ENCODE measurements at places on chromosomes 5 and 9.

DNA sequence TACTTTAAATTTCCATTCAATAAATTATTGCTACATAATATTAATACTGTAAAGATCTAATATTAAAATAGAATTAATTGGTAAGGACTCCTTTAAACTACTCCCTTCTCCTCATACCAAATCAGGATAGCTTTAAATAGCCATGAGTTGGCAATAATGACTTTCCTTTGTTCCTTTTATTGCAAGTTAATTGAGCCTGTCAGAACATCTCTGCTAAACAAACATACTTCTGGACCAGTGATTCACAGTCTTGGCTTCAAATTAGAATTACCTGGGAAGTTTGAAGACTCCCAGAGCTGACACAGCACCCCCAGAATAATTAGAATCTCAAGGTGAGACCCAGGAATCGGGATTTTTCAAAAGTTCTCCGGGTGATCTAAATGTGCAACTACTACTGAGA lies 18.7 kb downstream of the C5orf58 start:
- no peak for DNase-seq

DNA sequence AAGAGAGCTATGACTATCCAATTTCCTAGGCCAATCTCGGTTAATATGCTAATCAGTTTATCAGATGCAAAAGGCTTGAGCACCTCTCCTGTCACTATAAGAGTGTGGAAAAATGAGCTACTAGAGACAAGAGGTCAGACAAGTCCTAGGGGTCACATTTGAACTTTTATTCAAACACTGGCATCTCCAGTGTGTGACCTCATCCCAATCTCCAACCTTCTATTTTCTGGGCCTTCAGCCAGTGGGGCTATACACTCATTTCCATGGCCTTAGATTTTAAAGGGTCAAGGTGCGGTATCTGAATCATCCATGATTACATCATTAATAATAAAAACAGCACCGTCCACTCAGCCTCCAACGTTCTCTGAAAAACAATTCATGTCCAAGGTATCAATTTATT lies 139.6 kb upstream of the LRRTM2 start:
- DNase-seq, result no peak

DNA sequence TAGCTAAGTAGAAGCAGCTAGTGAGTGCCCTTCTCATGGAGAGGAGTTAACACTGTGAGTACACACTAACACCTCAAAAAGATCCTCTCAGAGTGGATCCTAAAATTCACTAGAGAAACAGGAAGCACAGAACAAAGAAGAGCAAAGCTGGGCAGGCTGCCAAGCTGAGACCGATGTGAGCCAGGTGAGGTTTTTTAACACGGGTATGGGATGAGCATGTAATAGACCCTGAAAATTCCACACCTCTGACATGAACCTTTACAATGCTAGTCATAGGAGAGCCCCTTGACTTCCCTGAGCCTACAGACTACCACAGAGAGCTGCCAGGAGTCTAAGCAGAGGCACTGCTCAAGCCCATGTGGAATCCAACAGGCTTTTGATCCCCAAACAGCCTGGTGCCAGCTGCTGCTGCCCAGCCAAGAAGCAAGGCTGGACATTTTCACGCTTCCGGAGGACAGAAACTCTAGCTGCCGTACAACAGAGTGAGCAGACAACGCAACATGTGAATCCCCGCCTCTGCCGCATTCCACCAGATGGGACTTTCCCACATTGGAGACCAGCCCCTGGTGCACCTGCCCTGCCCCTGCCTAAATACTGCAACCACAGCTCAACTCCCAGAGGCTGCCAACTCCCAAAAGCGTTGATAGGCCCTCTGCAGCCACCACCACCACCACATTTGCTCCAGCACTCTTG lies 280.8 kb downstream of the CDH10 start:
- no peak for DNase-seq

DNA sequence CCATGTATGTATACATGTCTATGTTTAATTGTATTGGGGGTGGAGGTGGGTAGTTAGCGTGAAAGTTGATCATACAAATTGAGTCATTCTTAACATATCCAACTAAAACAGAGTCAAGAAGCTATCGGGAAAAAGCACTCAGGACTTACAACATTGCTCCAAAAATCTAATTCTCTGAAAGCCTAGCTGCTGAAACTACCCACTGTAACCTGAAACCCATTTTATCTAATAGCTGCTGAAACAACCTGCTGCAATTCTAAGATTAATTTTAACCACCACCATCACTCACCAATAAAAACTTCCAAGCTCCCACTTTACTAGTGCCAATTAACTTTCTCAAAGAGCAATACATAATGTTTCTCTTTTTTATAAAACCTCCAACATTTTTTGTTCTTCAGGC lies 32.2 kb downstream of the KCNV2 start:
- no peak for DNase-seq

- no peak for DNase-seq
These were observed 72.2 kb upstream of the TNFSF8 start for GRCh38 chr9:115002371-115003120.

GRCh38 chr5:173331956-173332479 lies 3.8 kb upstream of the STC2 start:
- peak; percentile 57 for DNase-seq

DNA sequence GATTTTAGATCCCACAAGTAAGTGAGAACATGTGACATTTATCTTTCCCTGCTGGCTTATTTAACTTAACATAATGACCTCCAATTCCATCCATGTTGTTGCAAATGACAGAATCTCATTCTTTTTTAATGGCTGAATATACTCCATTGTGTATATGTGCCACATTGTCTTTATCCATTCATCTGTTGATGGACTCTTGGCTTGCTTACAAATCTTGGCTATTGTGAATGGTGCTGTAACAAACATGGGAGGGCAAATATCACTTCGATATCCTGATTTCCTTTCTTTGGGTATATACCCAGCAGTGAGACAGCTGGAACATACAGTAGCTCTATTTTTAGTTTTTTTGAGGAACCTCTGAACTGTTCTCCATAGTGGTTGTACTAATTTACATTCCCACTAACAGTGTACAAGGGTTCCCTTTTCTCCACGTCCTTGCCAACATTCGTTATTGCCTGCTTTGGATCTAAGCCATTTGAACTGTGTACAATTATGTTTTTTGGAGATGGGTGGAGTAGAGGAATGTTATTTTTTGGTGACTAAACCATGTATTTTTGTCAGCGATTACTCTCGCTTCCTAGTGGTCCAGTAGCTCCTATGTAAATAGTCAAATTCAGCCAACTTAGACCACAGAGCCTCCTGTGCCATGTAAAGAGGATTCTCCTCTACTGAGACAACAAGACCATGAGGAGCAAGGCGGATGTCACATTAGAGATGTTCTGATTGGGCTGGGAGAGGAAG lies 60.6 kb downstream of the TNFSF15 start:
- peak; percentile 5 for DNase-seq

DNA sequence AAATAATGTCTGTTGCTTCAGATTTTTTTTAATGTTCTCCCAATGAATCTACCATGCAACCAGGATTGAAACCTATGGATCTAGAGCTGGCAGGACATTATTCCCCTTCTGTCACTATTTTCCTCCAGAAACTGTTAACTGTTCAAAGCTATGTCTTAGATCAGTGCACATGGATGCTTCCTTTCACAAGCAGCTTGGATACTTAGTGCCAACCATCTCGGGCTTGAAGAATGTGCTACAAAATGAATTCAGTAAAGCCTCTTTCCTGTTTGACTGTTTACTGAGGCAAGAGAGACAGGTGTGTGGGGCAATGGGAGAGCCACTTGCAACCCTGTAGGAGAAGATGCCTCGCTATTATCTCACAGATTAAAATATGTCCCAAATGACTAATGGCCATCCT lies 774.8 kb downstream of the KCTD16 start:
- DNase-seq, result no peak

DNA sequence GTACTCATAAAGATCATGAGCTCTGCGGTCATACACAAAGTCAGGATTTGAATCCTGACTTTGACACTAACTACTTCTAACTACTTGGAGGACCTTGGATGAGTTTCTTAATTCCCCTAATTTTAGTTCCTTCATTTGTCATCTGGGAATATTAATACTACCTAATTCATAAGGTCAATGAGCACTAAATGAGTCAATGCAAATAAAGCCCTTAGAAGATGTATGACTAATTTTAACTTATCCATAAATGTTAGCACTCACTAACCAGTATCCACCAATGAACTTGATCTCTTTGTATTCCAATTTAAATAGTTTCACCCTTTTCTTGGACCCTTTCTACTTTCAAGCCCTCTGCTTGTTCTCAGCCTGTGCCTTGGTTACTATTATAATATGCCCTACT lies 1106.4 kb downstream of the CDH18 start:
- no peak for DNase-seq

DNA sequence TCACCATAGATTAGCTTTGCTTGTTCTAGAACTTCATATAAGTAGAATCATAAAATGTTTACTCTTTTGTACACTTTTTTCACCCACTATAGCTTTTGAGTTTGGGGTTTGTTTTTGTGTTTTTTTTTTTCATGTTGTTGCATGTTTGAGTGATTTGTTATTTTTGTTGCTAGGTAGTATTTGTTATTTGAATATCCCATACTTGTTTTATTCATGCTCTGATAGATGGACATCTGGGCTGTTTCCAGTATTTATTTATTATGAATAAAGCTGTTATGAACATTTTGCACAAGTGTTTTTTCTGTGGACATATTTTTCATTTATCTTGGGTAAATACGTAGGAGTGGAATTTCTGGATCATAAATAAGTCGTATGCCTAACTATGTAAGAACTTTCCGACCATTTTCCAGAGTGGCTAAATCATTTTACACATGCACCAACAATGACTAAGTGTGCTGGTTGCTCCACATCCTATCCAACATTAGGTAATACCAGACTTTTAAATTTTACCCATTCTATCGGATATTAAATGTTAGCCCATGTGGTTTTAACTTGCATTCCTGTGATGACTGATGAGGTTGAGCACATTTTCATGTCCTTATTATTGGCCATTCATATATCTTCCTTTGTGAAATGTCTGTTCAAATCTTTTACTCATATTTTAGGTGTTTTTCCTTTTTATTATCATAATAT lies 69.1 kb upstream of the NR4A3 start:
- no peak for DNase-seq

GRCh38 chr5:62029303-62029702 lies 276.7 kb upstream of the KIF2A start:
- no peak for DNase-seq

DNA sequence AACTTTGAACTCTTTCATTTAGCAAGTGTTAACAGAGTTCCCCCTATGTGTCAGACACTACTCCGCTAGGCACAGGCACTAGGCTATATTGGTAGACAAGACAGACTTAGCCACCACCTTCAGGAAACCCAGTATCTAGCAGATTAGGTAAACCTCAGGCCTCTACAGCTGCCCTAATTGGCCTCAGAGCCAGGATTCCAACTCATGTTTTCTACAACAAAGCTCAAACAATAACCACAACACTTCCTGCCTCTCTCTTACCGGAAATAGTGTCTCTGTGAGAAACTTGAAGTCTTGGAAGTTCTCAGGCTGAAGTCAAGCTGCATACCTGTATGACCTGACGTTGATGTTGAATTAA lies 116.6 kb upstream of the SLC44A1 start:
- peak; percentile 80 for DNase-seq

- DNase-seq, result peak; percentile 82
These were observed at the start of gene S100Z for GRCh38 chr5:76849419-76850291. Gene S100Z (plus strand): TSS chr5:76850014. CDS start chr5:76875360, 25,346 bp downstream.

GRCh38 chr5:95411474-95411873 lies 20.3 kb downstream of the FAM81B start:
- DNase-seq, result no peak

DNA sequence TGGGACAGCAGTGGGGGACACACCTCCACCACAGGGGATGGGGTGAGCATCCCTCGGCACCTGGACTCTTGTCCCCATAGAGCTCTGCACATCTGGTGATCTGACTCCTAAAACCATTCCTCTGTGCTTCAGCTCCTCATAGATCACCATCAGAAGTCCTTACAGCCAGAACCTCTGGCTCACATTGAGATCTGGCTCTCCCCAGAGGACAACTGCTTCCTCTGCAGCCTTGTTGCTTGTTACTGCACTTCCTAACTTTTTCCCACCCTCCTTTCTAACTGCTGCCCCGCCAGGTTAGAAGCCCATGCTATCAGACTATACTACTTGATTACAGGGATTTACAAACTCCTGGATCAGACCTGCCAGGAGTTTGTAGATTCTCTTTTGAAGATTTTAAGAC lies 64.5 kb downstream of the ARSB start:
- DNase-seq, result no peak

DNA sequence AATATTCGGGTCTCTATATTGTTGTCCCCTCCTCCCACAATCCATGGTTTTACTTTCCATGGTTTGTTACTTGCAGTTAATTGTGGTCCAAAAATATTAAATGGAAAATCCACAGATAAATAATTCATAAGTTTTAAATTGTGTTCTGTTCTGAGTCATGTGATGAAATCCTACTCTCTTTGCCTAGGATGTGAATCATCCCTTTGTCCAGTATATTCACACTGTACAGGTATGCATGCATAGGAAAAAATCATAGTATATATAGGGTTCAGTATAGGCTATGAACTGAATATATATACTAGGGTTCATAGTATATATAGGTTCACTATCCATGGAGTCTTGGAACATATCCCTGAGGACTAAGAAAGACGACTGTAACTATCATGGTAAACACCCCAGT lies 19.6 kb downstream of the INSYN2B start:
- DNase-seq, result no peak

GRCh38 chr5:107592515-107592914 lies 78.2 kb downstream of the EFNA5 start:
- no peak for DNase-seq

GRCh38 chr9:12718482-12719026 lies 25.4 kb downstream of the TYRP1 start:
- no peak for DNase-seq

DNA sequence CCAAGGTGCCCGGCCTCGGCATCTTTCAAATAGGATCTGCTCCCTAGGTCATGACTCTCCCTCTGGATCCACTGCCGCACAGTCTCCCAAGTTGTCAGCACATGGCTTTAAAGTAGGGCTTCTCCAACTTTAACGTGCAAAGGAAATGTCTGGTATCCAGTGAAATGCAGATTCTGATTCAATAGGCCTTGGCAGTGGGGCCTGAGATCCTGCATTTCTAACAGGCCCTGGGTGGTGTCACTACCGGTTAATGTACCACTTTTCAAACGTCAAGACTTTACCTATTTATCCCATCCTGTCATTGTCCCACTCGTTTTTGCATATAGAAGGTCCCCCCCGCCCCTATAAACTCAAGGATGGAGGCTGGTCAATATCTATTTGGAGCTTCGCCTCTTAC lies 137.6 kb upstream of the ZNF618 start:
- DNase-seq, result no peak

DNA sequence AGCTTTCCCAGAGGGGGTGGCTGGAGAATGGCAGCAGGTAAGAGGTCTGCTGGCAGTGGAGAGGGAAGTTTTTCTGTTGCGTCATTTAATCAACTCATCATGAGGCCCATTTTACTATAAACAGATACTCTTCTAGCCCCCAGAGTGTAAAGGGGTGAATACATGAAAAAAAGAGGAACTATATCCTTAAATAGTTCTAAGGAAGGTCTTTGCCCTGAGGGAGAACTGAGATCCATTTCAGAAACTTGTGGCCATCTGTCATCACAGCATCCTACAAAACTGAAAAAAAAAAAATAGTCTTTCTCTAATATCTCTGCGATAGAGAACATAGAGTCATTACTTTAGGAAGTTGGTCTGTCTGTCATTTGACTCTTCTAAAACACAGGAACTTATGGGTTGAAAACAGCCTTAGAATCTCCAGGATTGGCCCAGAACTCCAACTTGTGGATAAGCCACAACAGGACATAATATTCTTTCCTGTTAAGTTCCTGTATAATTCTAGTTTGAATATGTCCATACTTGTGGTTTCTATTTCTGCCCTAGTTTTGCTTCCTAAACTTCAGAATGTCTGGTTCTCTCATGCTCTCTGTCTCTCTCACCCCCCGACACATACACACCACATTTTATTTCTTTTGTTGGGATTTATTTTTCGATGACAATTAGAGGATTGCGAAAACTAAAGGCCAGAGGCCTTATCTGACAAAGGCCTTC lies 238.5 kb upstream of the PIK3R1 start:
- no peak for DNase-seq

Data from GDM1 (cell line).